ENCODE measurements at places on chromosomes 16 and 17.

GRCh38 chr16:4115209-4115948 lies 863 bp downstream of the ADCY9 start:
- peak; percentile 36 for DNase-seq

- no peak for DNase-seq
These were observed 142.4 kb downstream of the CYLD start for GRCh38 chr16:50884066-50884860.

DNA sequence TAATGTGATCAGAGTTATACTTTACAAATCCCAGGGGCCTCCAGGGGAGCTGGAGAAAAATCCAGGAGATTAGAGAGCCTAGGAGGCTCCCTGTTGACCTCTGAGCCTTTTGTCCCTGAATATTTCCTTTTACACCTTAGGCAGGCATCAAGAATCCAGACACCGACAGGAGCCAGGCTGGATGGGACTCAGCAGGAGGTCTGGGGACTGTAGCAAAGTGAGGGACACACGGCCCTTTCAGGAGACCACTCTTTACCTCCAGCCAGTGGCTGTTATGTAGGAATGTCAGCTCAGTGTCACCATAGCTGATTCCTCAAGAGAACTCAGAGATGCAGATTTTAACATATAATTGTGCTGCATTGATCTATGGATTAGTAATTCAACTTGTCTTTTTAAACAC lies 198.4 kb downstream of the SHISA9 start:
- no peak for DNase-seq

DNA sequence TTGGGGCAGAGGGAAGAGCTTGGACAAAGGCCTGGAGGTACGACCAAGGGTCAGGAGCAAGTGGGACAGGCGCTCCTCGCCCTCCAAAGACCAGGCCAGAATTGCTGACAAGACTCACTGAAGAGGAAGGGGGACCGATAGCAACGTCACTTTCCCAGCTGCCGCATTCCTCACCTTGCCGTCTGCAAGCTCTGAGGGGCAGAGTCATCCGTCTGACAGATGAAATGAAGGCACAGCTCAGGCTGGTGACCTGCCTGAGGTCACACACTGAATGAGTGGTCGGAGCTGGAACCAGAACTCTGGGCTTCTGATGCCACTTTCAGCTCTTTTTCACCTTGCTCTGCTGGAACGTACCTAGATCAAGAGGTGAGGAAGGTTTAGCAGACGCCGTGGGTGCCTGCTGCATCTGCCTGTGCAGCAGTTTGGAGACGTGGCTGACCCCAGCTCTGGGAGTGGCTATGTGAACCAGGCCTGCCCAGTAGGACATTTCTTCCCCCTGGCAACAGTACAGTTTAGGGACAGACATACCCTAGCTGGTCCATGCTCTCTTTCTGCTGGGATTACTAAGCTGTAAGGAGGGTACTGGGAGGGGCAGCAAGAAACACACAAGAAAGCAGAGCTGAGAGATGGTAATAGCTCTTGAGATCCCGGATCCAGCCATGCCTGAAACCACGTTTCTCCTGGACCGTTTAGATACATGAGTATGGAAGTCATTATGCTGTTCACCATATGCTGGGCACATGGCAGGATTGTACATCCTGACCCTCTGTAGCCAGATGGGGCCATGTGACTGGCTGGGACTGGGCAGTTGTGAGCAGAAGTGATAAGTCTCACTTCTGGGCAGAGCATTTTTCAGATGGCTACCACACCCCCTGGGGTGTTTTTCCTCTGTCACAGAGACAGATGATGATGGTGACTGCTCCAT lies 50.9 kb downstream of the IL21R start:
- DNase-seq = no peak

DNA sequence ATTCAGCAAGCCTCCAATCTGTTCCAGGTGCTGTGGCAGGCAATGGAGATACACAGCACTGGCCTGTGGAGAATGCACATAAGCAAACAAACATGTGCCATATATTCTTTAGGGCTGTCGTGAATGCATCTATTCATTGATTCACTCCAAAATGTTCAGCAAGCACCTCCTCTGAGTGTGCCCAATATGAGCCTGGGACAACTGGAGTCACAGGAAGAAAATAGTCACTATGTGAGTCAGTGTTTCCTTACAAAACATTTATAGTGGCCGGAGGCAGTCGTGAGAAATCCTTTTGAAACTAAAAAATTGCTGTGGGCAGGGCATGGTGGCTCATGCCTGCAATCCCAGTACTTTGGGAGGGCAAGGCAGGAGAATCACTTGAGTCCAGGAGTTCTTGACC lies 310.1 kb downstream of the CA10 start:
- no peak for DNase-seq

DNA sequence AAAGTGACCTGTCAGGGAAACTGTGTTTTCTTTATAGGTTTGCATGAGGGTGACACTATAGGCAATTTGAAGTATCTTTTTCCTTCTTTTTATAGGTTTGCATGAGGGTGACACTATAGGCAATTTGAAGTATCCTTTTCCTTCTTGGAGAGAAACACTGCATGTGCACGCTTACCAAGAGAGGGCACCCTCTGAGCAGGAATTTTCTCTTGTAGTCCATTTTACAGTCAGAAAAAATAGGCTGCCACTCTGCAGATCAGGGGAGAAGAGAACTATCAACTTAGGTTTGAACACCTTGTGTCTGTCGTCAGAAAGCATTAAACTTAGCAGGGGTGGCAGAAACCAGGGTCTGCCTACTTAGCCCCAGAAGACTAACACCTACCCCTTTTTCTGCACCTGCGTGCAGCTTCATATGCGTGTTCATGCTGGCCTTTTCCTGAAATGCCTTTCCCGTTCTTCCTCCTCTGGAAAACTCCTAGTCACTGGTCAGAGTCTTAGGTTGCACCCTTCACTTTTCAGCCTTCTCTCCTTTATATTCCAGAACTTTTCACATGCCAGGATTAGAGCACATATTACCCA lies 16.4 kb upstream of the SMIM36 start:
- no peak for DNase-seq

GRCh38 chr17:9370467-9370866 lies 205.2 kb downstream of the STX8 start:
- DNase-seq = no peak

- DNase-seq = no peak
These were observed 59.0 kb downstream of the ELAC2 start for GRCh38 chr17:12958786-12959185.

- no peak for DNase-seq
These were observed 72.6 kb upstream of the COX10 start for GRCh38 chr17:13996748-13997147.

All from CD4-positive, alpha-beta T cell treated with Interferon alpha-2 for 1 hour (primary cell).